ENCODE measurements at places on chromosomes 2 and 18.

DNA sequence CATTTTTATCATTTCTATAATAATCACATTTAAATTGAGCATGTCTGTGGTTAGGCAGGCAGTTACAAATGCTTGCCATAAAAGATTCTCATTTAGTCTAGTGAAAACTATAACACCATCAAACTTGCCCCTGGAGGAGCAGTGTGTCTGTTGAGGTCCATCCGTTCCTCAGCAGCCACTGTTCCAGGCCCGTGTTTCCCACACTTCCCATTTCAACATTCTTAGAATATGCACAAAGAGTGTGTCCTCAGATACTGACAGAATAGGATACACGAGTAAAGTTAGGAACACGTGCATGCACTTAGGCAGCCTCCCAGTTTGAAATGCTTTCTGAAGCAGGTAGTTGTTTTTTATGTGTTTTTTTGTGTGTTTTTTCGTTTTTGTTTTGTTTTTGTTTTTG, 39.9 kb downstream of the NCK2 start:
- no peak for DNase-seq

GRCh38 chr2:138112536-138112935, 148.3 kb downstream of the HNMT start:
- no peak for DNase-seq

GRCh38 chr2:127569666-127570065, 34.2 kb downstream of the MYO7B start:
- no peak for DNase-seq

DNA sequence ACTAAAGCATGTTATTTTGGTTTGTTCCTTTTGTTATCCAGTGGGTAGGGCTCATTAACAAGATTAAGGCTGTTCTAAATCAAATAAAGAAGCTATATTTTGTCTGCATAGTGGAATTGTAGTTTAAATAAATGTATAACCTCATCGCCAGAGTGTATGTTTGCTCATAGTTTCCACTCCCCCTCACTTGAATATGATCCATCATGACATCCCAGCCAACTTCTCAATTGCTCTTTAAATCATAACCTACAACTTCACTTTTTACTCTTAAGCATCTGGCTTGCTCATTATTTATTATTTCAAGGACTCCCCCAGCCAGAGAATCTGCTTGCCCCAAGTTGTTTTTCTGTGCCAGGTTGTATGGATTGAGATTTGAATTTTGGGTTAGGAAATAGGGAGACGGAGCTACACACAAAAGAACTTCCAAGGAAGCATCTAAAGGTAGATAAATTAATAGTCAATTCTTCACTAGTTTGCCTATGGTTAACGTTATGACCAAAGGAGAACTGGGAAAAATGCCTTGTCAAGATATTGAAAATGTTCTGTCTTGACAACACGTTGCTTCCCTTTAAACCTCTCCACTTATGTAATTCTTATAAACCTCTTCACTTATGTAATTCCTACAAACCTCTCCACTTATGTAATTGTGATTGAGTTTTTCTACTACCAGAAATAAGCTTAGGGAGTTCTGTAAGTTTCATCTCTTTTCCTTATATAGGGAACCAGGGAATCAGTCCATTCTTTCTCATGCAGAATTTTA, 55.4 kb upstream of the UPP2 start:
- DNase-seq = no peak

DNA sequence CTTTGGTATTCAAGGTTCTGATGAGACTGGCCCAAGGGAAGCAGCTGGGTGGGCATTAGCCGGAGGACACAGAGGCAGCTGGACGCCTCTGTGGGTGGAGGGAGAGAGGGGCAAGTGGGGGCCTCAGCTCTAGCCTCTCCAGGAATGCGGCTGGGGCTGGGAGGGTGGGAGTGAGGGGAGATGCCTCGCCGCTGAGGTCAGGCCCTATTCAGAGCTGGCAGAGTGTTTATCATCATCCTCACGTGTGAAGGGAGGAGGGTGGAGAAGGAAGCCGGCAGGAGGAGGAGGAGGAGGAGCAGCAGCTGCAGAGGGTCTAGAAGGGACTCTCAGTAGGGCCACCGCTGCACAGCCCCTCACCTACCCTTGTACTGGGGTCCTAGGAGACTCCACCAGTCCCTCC, 43.1 kb downstream of the TNS1 start:
- DNase-seq = no peak

GRCh38 chr2:173713904-173714555, 251.1 kb downstream of the SP3 start:
- no peak for DNase-seq

DNA sequence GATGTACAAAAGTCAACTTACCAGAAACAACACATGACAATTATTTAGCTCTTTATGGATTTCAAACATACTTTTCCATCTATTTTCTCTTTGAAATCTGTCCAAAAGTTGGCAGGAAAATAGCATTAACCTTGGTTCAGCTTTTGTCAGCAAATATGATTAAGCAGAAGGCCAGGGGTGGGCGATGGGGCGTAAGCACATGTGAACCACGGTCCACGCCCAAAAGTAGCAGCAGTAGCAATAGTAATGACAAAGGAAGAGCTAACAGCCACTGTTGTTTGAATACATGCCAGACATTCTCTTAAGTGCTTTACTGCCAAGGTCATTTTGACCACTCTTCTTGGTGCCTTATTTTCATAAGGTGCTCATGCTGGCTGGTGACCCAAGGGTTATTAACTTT, 73.5 kb downstream of the ANTXR1 start:
- DNase-seq = no peak

GRCh38 chr2:98436734-98437133, 7.9 kb upstream of the INPP4A start:
- DNase-seq = no peak

GRCh38 chr18:5451150-5451549, 92.6 kb downstream of the EPB41L3 start:
- no peak for DNase-seq

DNA sequence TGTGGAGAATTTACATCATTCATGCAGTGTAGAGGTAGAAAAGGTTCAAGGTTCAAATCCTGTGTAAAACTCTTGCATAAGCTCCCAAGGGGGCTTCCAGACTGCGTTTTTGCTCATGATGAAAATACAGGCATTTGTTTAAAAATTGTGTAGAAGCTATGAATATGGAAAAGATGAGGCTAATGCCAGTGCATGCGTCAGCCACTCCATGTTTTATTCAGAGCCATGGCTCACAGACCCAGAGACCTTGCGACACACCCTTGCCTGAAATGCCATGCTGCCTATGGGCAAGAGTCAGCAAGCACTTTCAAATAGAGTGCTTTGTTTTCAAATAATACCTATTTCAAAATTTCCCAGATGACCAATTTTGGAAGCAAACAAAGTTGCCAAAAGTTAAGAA, 262.3 kb downstream of the TRIB2 start:
- no peak for DNase-seq

- no peak for DNase-seq
These were observed 348.2 kb upstream of the VRK2 start for GRCh38 chr2:57698392-57698791.

- DNase-seq = no peak
These were observed 61.7 kb downstream of the KIAA1328 start for GRCh38 chr18:36890598-36890997.

DNA sequence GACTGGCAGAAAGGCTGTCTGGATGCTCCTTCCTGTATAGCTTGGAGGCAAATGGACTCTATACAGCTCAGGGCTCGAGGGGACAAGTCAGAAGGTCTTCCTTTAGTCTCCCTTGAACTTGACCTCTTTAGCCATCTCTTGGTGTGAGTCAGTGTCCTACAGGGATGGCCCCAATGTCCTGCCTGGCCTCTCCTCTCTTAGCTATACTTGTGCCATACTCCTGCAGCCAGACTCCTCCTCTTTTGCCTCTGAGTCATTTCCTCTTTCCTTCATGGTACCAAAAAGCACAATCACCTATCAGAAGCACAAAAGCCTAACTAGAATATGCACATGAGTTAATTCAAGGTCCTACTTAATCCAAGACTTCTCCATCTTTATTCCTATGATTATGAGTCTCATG, 112.7 kb downstream of the XRCC5 start:
- no peak for DNase-seq

DNA sequence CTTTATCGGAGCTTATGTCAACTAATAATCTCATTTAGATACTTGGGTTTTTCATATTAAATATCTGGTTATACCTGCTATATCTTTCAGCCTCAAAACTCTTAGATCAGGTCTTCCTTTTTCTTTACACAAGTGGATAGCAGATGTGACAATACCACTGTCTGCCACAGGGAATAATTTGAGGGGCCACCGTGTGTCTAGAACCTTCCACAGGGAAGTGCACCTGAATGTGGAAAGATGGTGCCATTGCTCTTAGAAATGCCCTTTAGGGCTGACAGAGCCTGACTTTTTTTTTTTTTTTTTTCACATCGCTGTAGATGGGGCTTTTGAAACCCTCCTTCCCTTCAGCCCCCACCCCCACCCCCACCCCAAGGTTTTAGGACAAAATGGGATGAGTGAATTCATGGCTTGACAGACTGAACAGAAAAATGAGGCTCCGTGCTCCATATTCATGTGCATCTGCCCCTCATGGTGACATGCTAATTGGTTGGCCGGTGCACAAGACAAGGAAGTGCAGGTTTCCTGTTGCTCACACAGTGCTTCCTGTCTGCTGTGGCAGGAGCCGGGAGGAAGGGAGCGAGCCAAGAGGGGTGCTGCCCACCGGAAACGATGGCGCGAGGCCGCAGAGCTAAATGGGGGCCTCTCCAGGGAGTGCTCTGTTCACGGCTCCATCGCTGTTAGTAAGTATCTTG, 246.0 kb downstream of the LDLRAD4 start:
- no peak for DNase-seq

GRCh38 chr2:152585830-152586484, 131.3 kb downstream of the PRPF40A start:
- DNase-seq = no peak

DNA sequence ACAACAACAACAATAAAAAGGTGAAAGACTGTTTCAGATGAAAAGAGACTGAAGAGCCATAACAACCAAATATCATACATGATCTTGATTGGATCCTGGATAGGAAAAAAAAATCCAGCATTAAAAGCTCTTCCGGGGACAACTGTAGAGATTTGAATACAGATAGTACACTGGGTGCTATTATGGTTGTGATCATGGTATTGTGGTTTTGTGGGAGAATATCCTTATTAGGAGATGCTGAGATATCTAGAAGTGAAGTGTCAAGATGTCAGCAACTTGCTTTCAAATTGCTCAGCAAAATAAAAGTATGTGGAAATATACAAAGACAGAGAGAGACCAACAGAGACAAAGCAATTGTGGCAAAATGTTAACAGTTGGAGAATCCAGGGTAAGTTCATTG, 15.5 kb upstream of the SPATA3 start:
- no peak for DNase-seq

DNA sequence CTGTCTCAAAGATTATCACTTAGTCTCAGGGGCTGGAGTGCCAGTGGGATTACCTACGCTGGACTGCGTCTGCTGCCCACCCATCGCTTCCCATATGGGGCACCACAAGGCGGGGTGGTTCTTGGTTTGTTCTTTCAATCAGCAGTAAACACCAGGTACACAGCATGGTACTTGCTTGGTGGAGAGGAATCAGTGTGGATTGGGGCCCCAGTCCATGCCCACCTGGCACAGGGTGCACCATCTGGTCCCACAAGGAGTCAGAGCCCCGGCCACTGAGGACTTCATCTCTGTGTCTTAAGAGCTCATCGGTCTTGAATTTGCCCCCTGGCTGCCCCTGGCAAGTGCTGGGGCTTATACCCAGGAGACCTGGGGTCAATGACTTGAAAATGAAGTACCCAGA, 96.2 kb downstream of the GLI2 start:
- DNase-seq = no peak
